Thoracic aorta endothelial cell (primary cell): ENCODE measurements at places on chromosomes 7 and 10. TPM values are rescaled to one million over a fixed set of nuclear protein-coding genes. Genes with fewer than 3 reads are reported as not detected.

The HOXA1 gene
- total RNA-seq, result 0.65 and 0.93 TPM in 2 replicates

The AGBL3 gene
- total RNA-seq, result 2.0 and 2.9 TPM in 2 replicates

The OR9A4 gene
- not detected in 2 replicates for total RNA-seq

The CCL24 gene
- total RNA-seq, result 0.53 TPM in 1 of 2 replicates, not detected in the other

The CTAGE6 gene
- 1.2 and 2.2 TPM in 2 replicates for total RNA-seq

The FAM241B gene
- total RNA-seq, result 0.13 TPM in 1 of 2 replicates, not detected in the other

The LRRC61 gene
- 0.13 and 0.36 TPM in 2 replicates for total RNA-seq

The EPHB6 gene
- 0.66 and 2.2 TPM in 2 replicates for total RNA-seq

The PDE1C gene
- 0.13 and 0.43 TPM in 2 replicates for total RNA-seq
